ENCODE measurements at places on chromosomes 6 and 20.

DNA sequence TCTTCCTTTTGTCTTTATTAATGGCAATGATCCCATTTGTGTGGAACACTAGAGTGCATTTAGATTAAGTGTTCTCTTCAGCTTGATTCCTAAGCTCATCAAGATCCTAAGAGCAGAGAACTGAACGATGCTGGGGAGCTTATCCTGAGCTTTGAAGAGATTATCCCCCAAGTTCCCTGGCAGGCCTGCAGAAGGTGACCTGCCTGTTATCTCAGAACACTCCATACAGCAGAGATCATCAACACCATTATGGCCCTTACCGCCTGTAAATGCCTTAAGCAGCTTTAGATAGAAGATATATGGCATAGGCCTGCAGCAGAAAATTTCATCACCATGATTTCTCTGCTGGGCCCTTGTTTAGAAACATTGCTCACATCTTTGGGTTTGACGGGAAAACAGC lies 779.9 kb upstream of the MAP3K7 start:
- DNase-seq, result no peak

- DNase-seq, result no peak
Observed at GRCh38 chr6:163428373-163428772, 13.9 kb downstream of the QKI start.

DNA sequence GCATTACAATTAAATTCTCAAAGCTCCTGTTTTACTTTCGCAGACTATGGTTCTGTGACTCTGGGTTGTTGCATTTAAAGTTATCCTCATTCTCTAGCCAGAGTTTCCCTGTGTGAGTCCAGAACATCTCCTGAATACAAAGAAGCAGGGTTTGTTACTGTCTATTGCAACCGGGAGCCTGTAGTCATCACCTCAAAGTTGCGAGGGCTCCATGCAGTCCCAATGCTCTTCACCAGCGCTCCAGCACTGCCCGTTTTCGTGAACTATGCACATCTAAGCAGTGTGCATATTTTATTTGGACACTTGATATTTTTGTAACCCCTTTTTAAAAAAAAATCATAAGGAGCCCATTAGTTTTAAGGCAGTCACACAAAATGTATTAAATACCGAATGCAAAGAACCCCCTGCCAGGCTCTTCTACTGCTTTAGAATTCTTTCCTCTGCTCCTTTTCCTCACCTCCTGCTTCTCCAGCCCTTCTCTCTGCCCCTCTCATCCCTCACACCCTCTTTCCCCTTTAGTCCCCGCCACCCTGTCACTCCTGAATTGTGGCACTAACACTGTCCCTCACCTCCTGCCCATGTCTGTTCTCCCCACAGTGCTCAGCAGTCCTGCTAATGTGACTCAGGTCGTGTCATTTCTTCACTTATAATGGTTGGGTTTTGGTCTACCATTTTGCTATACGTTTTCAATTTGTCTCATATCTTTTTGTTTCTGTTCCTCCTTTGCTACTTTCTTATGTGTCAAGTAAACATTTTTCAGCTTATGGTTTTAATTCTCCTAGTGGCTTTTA lies 1.1 kb upstream of the HLA-C start:
- no peak for DNase-seq

GRCh38 chr20:36628076-36628475 lies 17.9 kb downstream of the SLA2 start:
- DNase-seq, result no peak

DNA sequence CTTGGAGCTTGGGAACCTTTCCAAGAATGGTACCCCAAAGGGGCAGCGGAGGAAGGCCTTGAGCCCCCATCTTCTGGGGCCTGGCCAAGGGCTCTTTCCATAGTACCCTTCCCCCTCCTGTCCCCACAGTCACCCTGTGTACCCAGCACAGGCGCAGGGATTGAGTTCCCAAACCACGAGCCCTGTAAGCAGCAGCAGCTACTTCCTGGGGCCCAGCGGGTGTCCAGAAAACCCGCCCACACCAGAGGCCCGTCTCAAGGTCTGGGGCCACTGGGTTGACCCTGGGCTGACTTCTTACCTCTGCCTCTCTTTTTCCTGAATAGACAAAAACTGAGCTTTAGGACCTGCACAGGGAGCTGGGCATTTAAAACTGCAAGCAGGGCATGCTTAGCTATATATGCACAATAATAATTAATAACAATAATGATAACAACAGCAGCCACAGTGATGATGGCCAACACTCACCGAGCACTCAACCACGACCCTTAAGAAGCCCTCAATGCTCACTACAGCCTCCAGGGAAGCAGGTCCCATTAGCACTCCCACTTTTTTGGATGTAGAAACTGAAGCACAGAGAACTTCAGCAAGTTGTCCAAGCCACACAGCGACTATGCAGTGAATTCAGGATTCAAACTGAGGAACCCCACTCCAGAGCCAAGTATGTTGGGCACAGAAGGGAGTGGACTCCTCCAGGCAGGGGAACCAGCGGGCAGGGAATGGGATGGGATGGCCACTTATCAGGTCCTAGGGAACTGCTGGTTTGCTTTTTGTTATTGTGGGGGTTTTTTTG lies 14.5 kb downstream of the NOL4L start:
- DNase-seq, result no peak

- peak; percentile 55 for DNase-seq
Observed at GRCh38 chr20:25865715-25866656, 169.3 kb upstream of the ZNF337 start.

DNA sequence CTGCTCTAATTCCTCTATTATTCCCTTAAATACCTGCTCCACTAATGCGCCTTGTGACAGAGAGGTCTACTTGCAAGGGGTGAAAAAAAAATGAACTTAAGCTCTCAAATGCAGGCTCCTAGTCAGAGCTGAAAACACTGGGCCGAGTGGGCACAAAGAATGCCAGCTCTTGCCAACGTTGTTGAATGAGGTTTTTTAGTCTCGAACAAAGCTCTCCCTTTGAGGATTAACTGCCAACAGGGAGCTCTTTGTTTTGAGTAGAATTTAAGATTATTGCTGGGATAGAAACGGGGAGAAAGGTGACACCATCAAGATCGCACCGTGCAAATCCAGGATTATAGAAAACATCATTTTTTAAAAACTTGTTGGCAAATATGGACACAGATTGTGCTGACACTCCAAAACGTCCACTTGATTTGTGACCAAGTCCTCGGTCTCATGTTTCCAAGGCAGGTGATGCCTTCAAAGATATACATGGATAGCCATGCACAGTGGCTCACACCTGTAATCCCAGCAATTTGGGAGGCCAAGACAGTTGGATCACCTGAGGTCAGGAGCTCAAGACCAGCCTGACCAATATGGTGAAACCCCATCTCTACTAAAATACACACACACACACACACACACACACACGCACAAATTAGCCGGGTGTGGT lies 163.2 kb downstream of the BMP7 start:
- DNase-seq, result no peak

- DNase-seq, result no peak
Observed at GRCh38 chr20:23207826-23208540, 121.9 kb upstream of the CD93 start.

DNA sequence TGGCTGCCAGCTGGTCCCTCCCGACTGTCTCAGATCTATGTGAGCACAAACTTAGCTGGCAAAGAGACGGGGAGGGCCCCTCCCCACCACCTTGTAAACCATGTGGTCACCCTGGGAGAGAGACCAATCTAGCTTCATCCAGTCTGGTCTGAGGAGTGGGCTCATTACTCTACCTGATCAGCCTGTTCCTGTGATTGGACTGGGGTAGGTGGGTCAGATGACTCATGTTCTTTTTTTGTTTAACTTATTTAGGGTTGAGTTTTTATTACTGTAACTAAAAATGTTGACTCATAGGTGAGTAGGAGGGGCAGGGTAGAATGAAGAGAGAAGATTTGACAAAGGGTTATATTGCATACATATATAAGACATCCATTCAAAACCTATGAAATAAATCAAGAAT lies 4.7 kb downstream of the GSTA4 start:
- no peak for DNase-seq

DNA sequence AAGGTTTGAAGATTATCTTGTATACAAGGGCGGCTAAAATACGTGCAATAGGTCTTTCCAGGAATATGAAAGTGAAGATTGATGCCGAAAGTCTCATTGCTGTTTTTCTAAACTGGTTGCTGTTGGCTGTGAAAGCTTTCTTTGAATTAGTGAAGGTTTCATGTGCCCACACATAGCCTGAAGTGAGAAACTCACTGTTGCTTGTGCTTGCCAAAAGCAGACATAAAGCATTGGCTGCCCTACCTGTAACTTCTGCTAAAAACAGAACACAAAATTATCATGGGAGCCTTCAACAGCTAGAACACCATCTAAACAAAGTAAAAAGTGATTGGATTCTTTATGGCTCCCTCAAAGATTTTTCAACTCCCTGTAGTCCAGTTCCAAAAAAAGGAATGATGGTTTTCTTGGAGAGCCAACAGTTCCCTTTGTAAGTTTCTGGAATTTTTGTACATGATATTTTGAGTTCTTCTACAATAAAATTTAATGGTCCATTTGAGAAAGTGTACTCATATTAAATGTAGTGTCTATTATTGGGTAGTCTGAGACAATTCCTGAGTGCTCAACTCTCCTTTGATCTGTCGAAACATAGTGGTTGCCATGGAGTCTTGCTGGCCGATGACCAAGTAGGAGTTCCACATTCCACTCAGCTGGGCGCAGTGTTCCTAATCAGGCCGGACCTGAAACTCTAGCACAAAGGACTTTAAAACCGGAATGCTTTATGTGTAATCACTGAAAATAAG lies 68.5 kb downstream of the PLEKHG1 start:
- no peak for DNase-seq

DNA sequence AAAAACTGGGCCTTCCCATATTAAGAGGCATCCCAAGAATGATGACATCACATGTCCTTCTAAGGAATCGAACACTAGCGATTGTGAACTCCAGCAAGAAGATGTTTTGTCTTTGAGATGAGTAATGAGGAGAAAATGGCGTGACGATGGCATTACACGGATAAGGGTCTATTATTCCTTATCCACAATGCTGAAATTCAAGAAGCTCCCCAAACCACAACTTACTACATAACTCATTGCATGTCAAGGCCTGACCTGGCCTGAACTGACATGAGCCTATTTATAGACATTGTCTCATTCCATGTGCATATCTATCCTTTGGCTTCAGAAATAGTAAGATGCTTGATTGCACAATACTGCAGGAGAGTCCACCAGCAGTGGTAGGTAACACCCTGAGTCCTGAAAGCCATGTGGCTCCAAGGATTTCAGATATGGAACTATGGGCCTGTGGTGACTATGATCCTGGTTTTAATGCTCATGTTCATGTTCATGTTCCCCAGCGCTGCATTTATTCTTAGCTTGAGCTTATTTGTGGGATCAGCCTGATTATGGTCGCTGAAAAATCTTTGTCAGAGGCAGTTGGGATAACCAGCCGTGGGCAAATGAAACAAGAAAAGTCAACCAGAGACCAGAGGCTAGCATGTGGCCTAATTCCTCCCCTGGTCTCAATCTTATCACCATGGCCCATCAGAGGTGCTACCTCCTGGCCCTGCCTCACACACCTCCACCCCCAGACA lies 183.2 kb upstream of the JARID2 start:
- DNase-seq, result no peak

- no peak for DNase-seq
Observed at GRCh38 chr6:4687989-4688947, 87.9 kb upstream of the CDYL start.

GRCh38 chr20:5434116-5434515 lies 117.4 kb upstream of the PROKR2 start:
- no peak for DNase-seq

DNA sequence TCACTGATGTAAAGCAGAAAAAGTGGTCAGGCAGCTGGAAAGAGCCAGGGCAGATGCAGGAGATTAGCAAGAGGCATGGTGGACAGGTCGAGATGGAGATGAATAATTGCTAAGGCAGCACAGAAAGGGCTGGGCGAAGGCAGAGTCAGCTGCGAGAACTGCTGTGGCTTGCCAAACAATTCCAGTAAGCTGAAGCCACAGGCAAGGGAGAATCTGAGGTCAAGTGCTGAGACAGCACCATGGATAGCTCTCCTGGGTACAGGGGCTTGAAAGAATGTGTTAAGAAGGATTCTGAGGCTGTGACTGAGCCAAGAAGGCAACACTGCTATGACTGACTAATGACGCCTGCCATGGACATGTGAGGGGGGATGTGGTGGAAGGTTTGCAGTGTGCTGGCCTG lies 220.8 kb upstream of the FOXA2 start:
- no peak for DNase-seq

GRCh38 chr20:20593447-20594170 lies 118.8 kb downstream of the RALGAPA2 start:
- DNase-seq, result no peak

GRCh38 chr20:19817017-19817416 lies 59.0 kb downstream of the RIN2 start:
- DNase-seq, result no peak

DNA sequence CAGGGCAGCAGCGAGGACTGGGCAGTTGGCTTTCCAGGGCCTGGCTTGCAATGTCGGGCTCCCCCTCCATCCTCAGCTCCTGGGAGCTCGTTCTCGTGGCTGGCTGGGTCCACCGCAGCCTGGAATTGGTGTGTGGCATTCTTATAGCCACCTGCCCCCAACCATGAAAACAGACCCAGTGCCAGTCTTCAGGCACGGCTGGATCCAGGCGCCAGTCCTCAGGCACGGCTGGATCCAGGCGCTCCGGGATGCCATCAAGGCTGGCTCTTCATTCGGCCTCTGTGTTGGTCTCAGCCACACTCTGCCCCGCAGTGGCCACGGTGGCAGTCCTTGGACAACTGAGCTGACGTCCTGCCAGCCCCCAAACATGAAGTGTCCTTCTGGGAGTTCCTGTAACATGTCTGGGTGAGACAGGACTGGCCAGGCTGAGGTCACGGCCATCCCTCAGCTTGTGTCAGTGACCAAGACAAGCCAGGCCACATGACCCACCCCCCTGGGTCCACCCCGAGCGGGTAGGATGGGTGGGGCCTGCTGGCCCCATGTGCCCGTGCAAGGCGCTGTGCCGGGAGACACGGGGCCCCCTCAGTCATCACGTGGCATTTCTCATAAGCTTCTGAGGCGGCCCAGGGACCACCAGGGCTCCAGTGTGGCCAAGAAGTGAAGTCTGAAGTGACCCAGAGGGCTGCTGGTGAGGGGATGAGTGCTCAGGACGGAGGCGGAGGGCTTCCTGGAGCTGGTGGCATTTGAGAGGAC lies 99.0 kb downstream of the TAF4 start:
- DNase-seq, result no peak

DNA sequence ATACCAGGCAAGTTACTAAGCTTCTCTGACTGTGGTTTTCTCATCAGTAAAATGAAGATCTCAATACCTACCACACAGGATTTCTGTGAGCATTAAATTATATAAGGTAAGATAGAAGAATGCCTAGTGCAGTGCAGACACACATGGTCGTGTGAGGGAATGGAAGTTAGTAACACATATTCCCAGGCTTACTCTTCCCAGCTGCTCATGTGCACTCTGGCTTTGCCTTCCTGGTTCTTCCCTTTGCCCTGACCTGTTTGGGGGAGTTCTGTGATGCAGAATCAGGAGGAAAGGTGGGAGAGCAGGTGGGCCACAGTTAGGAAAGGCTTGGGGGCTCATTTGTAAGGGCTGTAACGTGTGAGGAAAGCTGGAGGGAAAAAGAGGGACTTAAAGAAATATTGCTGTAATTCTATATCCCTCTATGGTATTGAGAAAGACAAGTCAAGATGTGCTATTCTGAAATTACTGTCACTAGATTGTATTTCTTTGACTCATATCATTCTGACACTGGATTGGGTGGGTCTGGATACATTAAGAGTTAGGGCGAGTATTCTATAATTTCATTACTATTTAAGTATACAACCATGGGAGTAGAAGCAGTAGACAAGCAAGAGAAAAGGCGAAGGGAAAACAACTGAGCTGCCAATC lies 47.7 kb downstream of the FYN start:
- DNase-seq, result no peak

GRCh38 chr6:139852488-139853140 lies 478.2 kb upstream of the CITED2 start:
- DNase-seq, result no peak

All from stimulated activated CD8-positive, alpha-beta memory T cell treated with anti-CD3 and anti-CD28 coated beads, Interleukin-15, amount 100 ng/mL, for 24 hours (primary cell).